ENCODE measurements at places on chromosomes 5 and 9. TPM values are rescaled to one million over a fixed set of nuclear protein-coding genes. Genes with fewer than 3 reads are reported as not detected.

TXNDC8 gene
- not detected for total RNA-seq

ALDH1A1 gene
- total RNA-seq, result not detected

GKAP1 gene
- total RNA-seq, result 3.3 TPM

FAM169A gene
- 9.1 TPM for total RNA-seq

ENHO gene
- total RNA-seq, result not detected

HAVCR2 gene
- 12.6 TPM for total RNA-seq

FOXD4 gene
- 0.19 TPM for total RNA-seq

SLC34A1 gene
- total RNA-seq, result not detected

RICTOR gene
- 28.5 TPM for total RNA-seq

ANKRD34B gene
- total RNA-seq, result not detected

TAF11L5 gene
- not detected for total RNA-seq

FCN1 gene
- total RNA-seq, result not detected

PHF24 gene
- 0.09 TPM for total RNA-seq

HTR1A gene
- total RNA-seq, result not detected

ELOVL7 gene
- total RNA-seq, result 0.85 TPM

GABRG2 gene
- total RNA-seq, result not detected

SH3RF2 gene
- 0.43 TPM for total RNA-seq

IL13 gene
- 3.9 TPM for total RNA-seq

Data from activated CD4-positive, alpha-beta T cell treated with anti-CD3 and anti-CD28 coated beads for 36 hours (primary cell).